ENCODE measurements at places on chromosomes 7 and 10.

- no peak for DNase-seq
Measured at GRCh38 chr7:74604326-74605020, 53.0 kb upstream of the GTF2I start.

DNA sequence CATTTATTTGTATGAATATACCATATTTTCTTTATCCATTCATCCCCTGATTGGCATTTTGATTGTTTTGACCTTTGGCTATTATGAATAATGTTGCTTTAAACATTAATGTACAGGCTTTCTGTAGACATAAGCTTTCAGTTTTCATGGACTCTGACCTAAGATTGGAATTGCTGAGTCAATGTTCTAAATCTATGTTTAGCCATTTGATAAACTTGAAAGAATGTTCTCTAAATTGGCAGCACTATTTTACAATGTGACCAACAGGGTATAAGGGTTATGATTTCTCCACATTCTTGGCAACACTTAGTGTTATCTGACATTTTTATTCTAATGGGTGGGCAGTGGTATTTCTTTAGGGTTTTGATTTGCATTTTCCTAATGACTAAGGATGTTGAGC, 229.7 kb upstream of the ETV1 start:
- DNase-seq, result no peak

DNA sequence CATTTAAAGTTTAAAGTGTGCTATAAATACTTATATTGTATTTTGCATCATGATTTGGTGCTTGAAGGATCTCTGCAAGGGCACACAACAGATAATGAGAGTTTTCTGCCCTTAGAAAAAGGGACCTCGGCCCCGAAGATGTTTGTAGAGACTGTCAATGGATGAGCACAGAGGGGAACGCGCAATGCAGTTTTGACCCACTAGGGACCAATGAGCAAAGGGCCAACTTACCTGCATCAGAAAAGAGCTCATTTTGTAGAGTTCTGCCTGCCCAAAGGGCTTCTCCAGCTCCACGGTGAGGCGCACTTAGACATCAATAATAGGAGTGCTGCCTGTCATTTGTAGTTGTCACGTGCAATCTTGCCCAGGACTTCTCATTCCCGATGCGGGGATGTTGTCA, 91.1 kb downstream of the BUB3 start:
- DNase-seq, result no peak

DNA sequence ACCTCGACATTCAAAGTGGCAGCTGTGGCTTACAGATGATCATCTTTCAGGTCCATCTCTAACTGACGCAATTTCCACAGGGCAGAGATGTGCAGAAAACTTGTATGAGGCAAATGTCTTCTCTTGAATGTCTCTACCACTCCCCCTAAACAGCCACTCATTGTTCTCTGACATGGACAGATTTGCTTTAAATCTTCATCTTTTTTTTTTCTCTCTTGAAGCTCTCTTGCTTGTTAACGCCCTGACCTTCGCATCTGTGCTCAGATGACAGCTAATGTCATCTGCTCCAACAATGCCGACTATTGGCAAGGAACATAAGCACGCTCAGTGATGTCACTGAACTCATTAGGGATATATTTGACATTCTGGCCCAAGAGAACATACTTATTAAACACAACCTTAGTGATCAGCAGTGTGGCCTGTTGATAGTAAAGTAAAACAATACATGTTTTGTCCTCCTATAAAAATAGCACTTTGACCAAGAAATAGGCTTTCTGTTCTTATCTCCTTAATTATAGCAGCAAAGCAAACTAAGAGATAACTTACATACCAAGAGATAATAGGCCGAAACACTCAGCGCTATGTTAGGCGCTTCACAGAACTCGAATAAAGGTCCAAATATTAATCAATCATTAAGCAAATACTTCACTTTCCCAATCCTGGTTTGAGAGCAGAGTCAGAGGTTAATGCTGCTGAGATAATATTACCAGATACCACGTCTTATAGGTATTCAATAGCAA, 583.5 kb downstream of the PARD3 start:
- DNase-seq, result no peak

- no peak for DNase-seq
Measured at GRCh38 chr10:83978681-83979383, 160.5 kb upstream of the GHITM start.

GRCh38 chr7:12713625-12714378, 26.4 kb downstream of the ARL4A start:
- no peak for DNase-seq

DNA sequence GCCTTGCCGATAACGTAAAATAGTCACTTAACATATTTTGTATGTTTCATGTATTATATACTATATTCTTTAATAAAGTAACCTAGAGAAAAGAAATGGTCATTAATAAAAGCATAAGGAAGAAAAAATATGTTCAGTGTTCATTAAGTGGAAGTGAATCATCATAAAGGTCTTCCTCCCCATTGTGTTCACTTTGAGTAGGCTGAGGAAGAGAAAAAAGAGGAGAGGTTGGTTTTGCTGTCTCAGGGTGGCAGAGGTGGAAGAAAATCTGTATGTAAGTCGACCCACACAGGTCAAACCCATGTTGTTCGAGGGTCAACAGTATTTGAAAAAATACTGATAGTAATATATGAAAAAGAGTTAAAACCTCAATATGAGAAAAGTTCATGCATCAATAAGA, 90.3 kb downstream of the GLCCI1 start:
- no peak for DNase-seq
